ENCODE measurements at places on chromosomes 11 and 22. TPM values are rescaled to one million over a fixed set of nuclear protein-coding genes. Genes with fewer than 3 reads are reported as not detected.

DNA sequence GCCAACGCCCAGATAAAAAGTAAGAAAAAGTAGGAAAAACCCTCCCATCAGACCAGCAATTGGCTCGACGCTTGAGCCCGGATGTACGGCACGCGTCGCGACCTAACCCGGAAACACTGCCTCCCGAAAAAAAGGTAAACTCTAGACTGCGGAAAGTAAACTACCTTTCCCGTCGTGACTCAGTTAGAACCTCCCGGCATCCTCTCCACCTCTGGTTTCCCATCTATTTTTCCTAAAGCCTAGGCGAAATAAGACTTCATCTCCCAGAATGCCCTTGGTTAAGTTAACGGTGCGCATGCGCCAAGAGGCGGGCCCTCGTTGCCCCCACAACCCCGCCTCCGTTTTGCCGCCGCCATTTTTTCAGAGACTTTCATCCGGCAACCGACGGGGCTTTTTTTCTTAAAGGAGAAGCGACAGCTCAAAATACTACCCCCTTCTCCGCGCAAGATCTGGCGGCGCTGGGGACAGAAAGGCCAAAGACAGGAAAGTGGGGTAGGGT is 678 bp upstream of the ZFP91 start:
- DNase-seq, result peak; percentile 92

GRCh38 chr11:34168642-34169420 is 63.4 kb downstream of the NAT10 start:
- no peak for DNase-seq

DNA sequence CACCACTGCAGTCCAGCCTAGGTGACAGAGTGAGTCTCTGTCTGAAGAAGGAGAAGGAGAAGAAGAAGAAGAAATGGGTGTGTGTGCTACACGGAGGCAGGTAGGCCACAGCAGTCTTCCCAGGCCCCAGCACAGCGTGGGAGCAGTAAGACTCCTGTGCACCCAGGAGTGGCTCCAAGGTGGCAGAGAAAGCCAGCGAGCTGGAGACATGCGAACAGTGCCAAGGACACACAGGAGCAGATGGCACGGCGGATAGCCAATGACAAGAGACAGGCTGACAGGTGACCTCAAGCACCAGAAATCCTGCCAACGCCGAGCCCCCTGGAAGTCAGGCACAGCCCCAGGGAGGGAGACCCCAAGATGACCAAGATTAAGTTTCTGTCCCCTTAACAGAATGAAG is 9.0 kb upstream of the SCGB1A1 start:
- no peak for DNase-seq

The VPS26B gene
- total RNA-seq, result 33.5 TPM

Data from activated T-cell treated with anti-CD3 and anti-CD28 coated beads, Interleukin-2, amount 50 U/mL, for 4 hours (primary cell).